HCT116 (cell line): ENCODE measurements at places on chromosomes 2 and 18.

DNA sequence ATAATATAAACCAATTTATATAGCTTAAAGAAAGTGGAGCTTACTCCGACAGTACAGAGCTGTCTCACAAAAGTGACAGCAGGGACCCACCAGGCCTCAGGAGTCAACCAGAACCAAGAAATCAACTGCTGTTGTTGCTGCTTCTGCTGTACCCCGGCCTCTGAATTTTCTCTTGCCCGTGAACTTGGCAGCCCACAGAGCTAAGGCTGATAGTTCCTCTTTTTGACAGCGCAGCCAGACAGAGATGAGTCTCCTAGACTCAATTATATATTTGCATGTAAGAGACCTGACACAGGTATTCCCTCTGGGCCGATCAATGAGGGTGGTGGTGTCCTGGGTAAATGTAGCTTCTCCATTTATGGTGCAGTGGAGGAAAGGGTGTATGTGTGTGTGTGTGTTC lies 109.4 kb downstream of the KCTD1 start:
- no peak for DNase-seq

DNA sequence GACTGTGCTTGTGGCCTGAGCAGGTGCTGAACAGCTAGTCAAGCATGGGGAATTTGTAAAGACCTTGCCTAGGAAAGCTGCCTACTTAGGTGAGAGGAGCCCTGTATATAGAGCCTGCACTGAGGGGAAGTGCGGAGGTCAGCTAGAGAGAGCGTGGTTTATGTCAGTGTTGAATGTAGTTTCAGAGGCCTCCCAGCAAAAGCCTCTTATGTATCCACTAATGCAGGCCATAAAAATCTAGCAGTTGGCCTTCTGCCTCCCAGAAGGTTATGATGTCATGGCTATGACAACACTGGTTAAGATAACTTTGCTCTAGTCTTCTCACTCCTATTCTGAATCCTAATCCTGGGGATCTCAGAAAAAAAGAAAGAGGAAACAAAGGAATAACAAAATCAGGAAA lies 88.9 kb downstream of the ASXL3 start:
- no peak for DNase-seq

- no peak for DNase-seq
These were observed 265.2 kb downstream of the TFCP2L1 start for GRCh38 chr2:121019756-121020155.

GRCh38 chr2:184524551-184525382 lies 73.6 kb upstream of the ZNF804A start:
- DNase-seq: no peak

- DNase-seq: no peak
These were observed 83.9 kb upstream of the YWHAQ start for GRCh38 chr2:9714630-9715214.
